Naive thymus-derived CD4-positive, alpha-beta T cell (primary cell): ENCODE measurements at places on chromosomes 4 and X. TPM values are rescaled to one million over a fixed set of nuclear protein-coding genes. Genes with fewer than 3 reads are reported as not detected.

GRCh38 chrX:56853436-56853835 lies 124.4 kb downstream of the NBDY start:
- no peak overlapping the region for H3K27ac ChIP-seq
- H3K4me1 ChIP-seq, result no peaks in the 10 kb centered on the region
- H3K27me3 ChIP-seq, result no peaks in the 10 kb centered on the region
- no peak overlapping the region for H3K4me3 ChIP-seq

- no peaks in the 10 kb centered on the region for H3K27me3 ChIP-seq
- peak overlapping the region; percentile 29 for H3K27ac ChIP-seq
- H3K36me3 ChIP-seq, result no peaks in the 10 kb centered on the region
- DNase-seq, result peak; percentile 51
- H3K4me1 ChIP-seq, result no peaks in the 10 kb centered on the region
These were observed 99.0 kb upstream of the MAML3 start for GRCh38 chr4:140252742-140253555.

- no peak for DNase-seq
- H3K27me3 ChIP-seq, result no peaks in the 10 kb centered on the region
- no peaks in the 10 kb centered on the region for H3K36me3 ChIP-seq
- H3K27ac ChIP-seq, result no peak overlapping the region
- no peak overlapping the region for H3K4me3 ChIP-seq
These were observed 254.6 kb downstream of the CBLL2 start for GRCh38 chrX:22527302-22527701.

- H3K27me3 ChIP-seq, result no peaks in the 10 kb centered on the region
- no peak overlapping the region for H3K27ac ChIP-seq
- H3K36me3 ChIP-seq, result no peaks in the 10 kb centered on the region
- H3K4me1 ChIP-seq, result no peaks in the 10 kb centered on the region
These were observed 64.0 kb upstream of the PRKX start for GRCh38 chrX:3777416-3777815.

Gene PNMA5
- total RNA-seq, result 0.25 and 0.31 TPM in 2 replicates

GRCh38 chr4:73662709-73663546 lies 42.7 kb upstream of the RASSF6 start:
- no peak overlapping the region for H3K27ac ChIP-seq
- no peaks in the 10 kb centered on the region for H3K36me3 ChIP-seq
- no peak overlapping the region for H3K4me3 ChIP-seq

Gene HEPH
- not detected for total RNA-seq

Gene FAM47A
- not detected for total RNA-seq

Gene LEF1
- 489 TPM for total RNA-seq

Gene FGFRL1
- 22.3 TPM for total RNA-seq

Gene PUDP
- 12.9 and 13.5 TPM in 2 replicates for total RNA-seq

- H3K27me3 ChIP-seq, result no peaks in the 10 kb centered on the region
- peaks cover 8% of the 10 kb centered on the region for H3K36me3 ChIP-seq
- peak; percentile 83 for DNase-seq
- H3K27ac ChIP-seq, result peak within 1 kb of the TSS; percentile 77
These were observed at the start of gene RPS6KA3 for GRCh38 chrX:20266810-20267606. Gene RPS6KA3 (minus strand): TSS chrX:20266909. CDS start chrX:20266632, 277 bp downstream.
